Activated naive CD4-positive, alpha-beta T cell treated with anti-CD3 and anti-CD28 coated beads, Interleukin-2, amount 10 ng/mL, durations not matched to agents 7 days and 5 days (primary cell): ENCODE measurements at places on chromosomes 4 and X.

DNA sequence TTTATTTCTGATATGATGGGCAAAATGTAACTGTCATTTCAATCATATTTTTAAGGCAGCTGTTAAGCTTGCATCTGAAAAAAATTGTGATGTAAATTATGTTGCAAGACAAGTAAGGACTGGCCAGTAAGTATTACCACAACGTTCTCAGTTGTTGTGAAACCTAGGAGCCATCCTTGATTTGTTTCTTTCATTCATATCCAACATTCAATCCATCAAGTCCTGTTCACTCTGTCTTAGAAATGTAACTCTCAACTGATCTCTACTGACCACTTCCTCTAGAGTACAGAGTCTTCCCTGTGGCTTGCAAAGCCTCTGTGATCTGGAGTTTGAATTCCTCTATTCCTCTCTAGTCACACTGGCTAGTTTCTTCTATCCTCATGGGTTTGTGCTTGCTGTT lies 161.4 kb upstream of the MAD2L1 start:
- H3K4me1 ChIP-seq = no peaks in the 10 kb centered on the region
- H3K27ac ChIP-seq = no peak overlapping the region
- no peak for DNase-seq
- no peak overlapping the region for H3K4me3 ChIP-seq
- H3K36me3 ChIP-seq = no peaks in the 10 kb centered on the region

GRCh38 chr4:152962150-152962549 lies 26.0 kb downstream of the FHDC1 start:
- no peaks in the 10 kb centered on the region for H3K4me1 ChIP-seq
- H3K4me3 ChIP-seq = no peak overlapping the region
- no peak overlapping the region for H3K27ac ChIP-seq
- H3K27me3 ChIP-seq = peaks cover 17% of the 10 kb centered on the region
- no peaks in the 10 kb centered on the region for H3K36me3 ChIP-seq
- no peak for DNase-seq

DNA sequence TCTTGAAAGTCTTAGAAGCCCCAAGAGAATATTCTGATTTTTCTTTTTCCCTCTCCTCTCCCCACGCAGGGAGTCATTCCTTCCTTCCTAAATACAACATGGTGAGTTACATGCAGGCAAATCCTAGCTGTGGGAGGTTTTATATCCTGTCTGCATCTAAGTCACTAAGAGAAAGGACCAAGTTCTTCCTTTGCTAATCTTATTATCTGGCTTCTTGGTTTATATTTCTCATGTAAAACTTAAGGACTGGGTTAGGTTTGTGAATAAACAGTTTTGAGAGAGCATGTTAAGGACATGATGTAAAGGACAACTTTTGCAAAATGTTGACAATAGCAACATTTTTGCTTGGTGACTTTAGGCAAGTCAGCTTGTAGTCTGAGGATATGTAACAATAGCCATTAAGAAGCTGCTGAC lies 5.1 kb upstream of the CXCL9 start:
- no peaks in the 10 kb centered on the region for H3K36me3 ChIP-seq
- H3K27me3 ChIP-seq = peaks cover 12% of the 10 kb centered on the region
- no peak overlapping the region for H3K4me3 ChIP-seq
- no peak for DNase-seq
- H3K4me1 ChIP-seq = no peaks in the 10 kb centered on the region
- no peak overlapping the region for H3K27ac ChIP-seq

DNA sequence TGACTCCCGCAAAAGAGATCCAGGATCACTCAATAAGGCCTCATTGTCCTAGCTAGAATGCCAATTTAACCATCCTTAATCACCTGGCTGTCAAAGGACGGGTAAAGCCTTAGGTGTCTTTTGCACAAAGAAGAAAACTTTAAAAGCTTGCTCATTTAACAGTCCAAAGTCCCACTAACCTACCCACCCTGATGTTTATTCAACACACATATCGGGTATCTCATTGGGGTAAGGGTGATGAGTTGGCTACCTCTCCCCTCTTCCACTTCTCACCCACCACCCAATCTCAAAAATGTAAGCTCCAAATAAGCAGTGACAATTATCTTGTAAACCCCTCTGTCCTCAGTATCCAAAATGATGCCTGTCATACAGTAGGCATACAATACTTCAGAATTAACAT lies 988 bp upstream of the SRD5A3 start:
- peaks cover 10% of the 10 kb centered on the region for H3K27me3 ChIP-seq
- H3K27ac ChIP-seq = no peak overlapping the region
- H3K36me3 ChIP-seq = no peaks in the 10 kb centered on the region
- no peak for DNase-seq
- H3K4me3 ChIP-seq = no peak overlapping the region
- H3K4me1 ChIP-seq = peaks cover 23% of the 10 kb centered on the region

DNA sequence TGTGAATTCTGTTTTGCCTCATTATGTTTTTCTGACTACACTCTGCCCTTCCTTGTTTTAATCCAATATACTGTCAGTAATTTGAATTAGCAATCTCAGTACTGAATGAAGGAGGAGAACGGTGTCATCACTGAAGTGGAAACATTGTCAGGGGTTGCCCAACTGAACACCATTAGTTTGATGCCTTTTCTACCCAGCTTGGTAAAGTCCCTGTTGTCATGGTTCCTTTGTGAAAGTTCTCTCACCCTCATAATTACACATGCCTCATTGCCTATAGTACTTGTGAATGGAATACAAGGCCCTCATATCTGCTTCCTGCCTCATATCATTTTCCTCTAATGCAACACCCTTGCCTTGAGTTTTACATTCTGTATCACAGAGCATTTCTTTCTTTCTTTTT lies 76.9 kb downstream of the RRAGB start:
- H3K27me3 ChIP-seq = no peaks in the 10 kb centered on the region
- no peaks in the 10 kb centered on the region for H3K36me3 ChIP-seq
- H3K4me3 ChIP-seq = no peak overlapping the region
- no peak for DNase-seq
- H3K27ac ChIP-seq = no peak overlapping the region

- H3K36me3 ChIP-seq = no peaks in the 10 kb centered on the region
- peaks cover 17% of the 10 kb centered on the region for H3K4me1 ChIP-seq
- no peak for DNase-seq
- H3K4me3 ChIP-seq = no peak overlapping the region
- H3K27me3 ChIP-seq = peaks cover 39% of the 10 kb centered on the region
Observed at GRCh38 chrX:118978451-118978850, 4.0 kb downstream of the LONRF3 start.

- H3K4me3 ChIP-seq = no peak overlapping the region
- H3K4me1 ChIP-seq = no peaks in the 10 kb centered on the region
- H3K36me3 ChIP-seq = no peaks in the 10 kb centered on the region
- H3K27me3 ChIP-seq = no peaks in the 10 kb centered on the region
- no peak overlapping the region for H3K27ac ChIP-seq
- no peak for DNase-seq
Observed at GRCh38 chrX:152245213-152245612, 106.8 kb upstream of the MAGEA10 start.

DNA sequence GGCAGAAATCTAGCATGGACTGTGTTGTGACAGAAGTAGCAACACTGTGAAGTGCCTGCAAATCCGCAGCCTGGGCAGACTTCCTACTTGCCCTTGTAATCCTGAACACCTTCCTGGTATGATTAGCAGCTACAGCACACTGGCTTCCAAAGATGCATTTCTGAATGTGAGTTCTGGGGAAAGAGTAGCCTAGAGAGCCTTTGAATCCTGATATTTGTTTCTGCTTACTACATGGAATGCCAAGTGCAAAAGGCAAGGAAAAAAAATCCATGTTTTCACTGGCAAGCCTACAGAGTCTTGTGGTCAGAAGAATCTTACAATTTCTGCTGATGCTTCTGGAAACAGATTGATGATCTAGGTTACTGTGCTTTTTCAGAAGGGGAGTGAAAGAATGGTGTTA lies 223.7 kb downstream of the COL25A1 start:
- H3K4me1 ChIP-seq = no peaks in the 10 kb centered on the region
- no peak overlapping the region for H3K27ac ChIP-seq
- no peak overlapping the region for H3K4me3 ChIP-seq
- no peaks in the 10 kb centered on the region for H3K36me3 ChIP-seq

- H3K4me1 ChIP-seq = no peaks in the 10 kb centered on the region
- no peaks in the 10 kb centered on the region for H3K27me3 ChIP-seq
- DNase-seq = no peak
Observed at GRCh38 chrX:11688201-11688600, 22.5 kb upstream of the ARHGAP6 start.

DNA sequence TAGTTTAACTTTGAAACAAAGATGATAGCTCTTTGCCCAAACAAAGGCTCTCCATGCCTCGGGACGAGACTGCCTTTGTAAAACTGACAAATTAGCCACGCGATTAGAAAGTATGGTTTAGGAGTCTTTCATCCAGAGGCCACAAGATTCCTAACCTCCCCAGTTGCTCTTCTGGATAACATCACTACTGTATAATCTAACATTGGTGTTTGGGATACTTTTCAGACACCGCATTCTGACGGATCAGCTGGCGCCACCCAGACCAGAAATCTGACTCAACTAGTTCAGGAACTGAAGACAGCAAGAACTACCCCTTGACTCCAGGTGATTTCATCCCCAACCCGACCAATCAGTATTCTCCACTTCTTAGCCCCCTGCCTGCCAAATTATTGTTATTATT lies 98.1 kb upstream of the TEX13D start:
- no peak for DNase-seq
- no peak overlapping the region for H3K4me3 ChIP-seq
- H3K4me1 ChIP-seq = peaks cover 34% of the 10 kb centered on the region
- H3K27me3 ChIP-seq = no peaks in the 10 kb centered on the region
- peaks cover 2% of the 10 kb centered on the region for H3K36me3 ChIP-seq
